ENCODE measurements at places on chromosomes 7 and 10. TPM values are rescaled to one million over a fixed set of nuclear protein-coding genes. Genes with fewer than 3 reads are reported as not detected.

Gene ACBD7
- total RNA-seq, result 1.9 TPM

Gene CDK14
- 0.23 TPM for total RNA-seq

Gene SEMA3E
- not detected for total RNA-seq

DNA sequence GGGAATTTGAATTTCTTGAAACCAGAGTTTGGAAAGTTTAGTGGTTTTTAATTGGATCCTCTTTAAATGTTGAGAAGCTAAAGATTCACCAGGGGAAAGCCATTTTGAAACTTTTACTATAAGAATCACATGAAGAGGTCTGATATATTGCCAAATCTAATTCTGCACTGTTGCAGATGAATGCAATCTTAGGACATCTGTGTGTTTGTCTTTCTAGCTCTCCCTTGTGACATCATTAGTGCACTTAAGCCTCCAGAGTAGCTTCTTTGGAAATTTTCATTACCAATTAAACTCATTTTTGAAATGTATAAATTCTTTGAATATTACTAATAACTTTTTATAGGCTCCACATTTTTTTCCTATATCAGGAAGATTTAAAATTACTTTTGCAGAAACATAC, 160.2 kb downstream of the BICC1 start:
- no peak for DNase-seq
